MCF 10A (cell line): ENCODE measurements at places on chromosomes 2 and 18. TPM values are rescaled to one million over a fixed set of nuclear protein-coding genes. Genes with fewer than 3 reads are reported as not detected.

The ERICH2 gene
- total RNA-seq = 7.2 and 22.4 TPM in 2 replicates

DNA sequence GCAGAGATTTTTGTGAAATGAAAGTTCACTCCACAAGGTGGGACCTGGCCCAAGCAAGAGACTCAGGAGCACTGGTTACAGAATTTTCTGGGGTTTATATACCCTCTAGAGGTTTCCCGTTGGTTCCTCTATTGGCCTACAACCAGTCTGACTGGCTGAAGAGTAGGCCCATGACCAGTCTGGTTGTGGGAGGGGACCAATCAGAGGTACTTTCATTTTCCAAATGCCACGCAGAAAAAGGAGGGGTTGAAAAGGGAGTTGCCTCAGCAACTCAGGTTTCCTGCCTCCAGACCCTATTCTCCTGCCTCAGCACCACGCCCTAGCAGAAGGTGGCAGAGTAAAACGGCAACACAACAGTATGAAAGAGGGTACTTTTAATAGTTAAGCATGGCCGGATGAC, 98.4 kb downstream of the COLEC12 start:
- no peaks in the 10 kb centered on the region for H3K4me1 ChIP-seq
- H3K4me3 ChIP-seq = no peak overlapping the region
- H3K27ac ChIP-seq = no peak overlapping the region
- no peak for DNase-seq
- no peaks in the 10 kb centered on the region for H3K36me3 ChIP-seq

GRCh38 chr18:68604256-68604655, 110.7 kb downstream of the TMX3 start:
- H3K4me3 ChIP-seq = no peak overlapping the region
- no peaks in the 10 kb centered on the region for H3K4me1 ChIP-seq
- no peaks in the 10 kb centered on the region for H3K36me3 ChIP-seq
- H3K27ac ChIP-seq = no peak overlapping the region
- H3K27me3 ChIP-seq = no peaks in the 10 kb centered on the region

DNA sequence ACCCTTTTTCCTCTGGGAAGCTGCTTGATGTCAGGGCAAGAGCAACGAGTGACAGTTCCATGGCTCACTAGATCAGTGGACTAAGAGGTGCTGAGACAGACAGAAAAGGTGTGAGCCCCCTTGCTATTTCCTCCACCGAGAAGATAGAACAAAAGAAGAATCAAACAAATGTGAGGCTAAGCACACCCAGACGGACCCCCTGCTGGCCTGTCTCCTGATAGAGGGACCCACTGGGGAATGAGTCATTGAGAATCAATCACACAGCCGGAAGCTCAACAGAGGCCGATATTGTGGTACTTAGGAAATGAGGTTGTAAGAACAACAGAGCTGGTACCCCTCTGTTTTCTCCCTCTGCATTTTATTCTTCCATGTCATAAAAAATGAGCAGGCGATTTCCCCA, 89.8 kb upstream of the TEX51 start:
- peaks cover 55% of the 10 kb centered on the region for H3K27me3 ChIP-seq
- H3K27ac ChIP-seq = no peak overlapping the region
- no peak overlapping the region for H3K4me3 ChIP-seq
- no peak for DNase-seq
- no peaks in the 10 kb centered on the region for H3K4me1 ChIP-seq
- H3K36me3 ChIP-seq = no peaks in the 10 kb centered on the region

DNA sequence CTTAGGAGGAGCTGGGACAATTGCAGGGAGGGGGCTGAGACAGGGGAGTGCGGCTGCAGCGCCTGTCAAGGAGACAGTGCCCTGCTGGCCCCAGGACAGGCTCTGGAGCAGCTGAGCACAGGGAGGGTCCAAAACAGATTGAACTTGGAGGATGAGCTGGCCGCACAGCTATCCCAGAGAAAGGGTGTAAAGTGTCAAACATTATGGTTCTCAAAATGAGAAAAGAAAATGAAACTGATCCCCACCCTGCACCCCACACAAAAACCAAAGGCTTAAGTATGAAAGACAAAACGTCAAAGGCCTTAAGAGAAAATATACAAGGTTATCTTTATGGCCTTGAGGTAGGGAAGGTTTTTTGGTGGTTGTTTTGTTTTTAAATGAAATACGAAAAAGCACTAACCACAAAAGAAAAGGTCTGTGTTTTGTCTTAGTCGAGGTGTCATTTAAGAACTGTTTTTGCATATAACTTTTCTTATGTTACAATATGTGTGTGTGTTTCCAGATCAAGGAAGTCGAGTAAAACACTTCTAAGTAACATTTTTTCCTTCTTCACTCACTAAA, 111.8 kb downstream of the HDAC4 start:
- no peak overlapping the region for H3K27ac ChIP-seq
- H3K4me3 ChIP-seq = no peak overlapping the region
- H3K36me3 ChIP-seq = no peaks in the 10 kb centered on the region
- no peak for DNase-seq

GRCh38 chr18:51382081-51382480, 184.6 kb upstream of the MEX3C start:
- no peak overlapping the region for H3K27ac ChIP-seq
- H3K4me3 ChIP-seq = no peak overlapping the region
- no peaks in the 10 kb centered on the region for H3K36me3 ChIP-seq
- H3K27me3 ChIP-seq = no peaks in the 10 kb centered on the region

GRCh38 chr2:241561832-241562231, 3.3 kb downstream of the BOK start:
- no peaks in the 10 kb centered on the region for H3K36me3 ChIP-seq
- no peak overlapping the region for H3K27ac ChIP-seq
- H3K4me1 ChIP-seq = peaks cover 11% of the 10 kb centered on the region
- H3K27me3 ChIP-seq = no peaks in the 10 kb centered on the region

- no peak overlapping the region for H3K27ac ChIP-seq
- H3K4me1 ChIP-seq = no peaks in the 10 kb centered on the region
- H3K4me3 ChIP-seq = no peak overlapping the region
- H3K27me3 ChIP-seq = no peaks in the 10 kb centered on the region
- H3K36me3 ChIP-seq = no peaks in the 10 kb centered on the region
- DNase-seq = no peak
Measured at GRCh38 chr2:231526341-231527090, 3.7 kb downstream of the NMUR1 start.

DNA sequence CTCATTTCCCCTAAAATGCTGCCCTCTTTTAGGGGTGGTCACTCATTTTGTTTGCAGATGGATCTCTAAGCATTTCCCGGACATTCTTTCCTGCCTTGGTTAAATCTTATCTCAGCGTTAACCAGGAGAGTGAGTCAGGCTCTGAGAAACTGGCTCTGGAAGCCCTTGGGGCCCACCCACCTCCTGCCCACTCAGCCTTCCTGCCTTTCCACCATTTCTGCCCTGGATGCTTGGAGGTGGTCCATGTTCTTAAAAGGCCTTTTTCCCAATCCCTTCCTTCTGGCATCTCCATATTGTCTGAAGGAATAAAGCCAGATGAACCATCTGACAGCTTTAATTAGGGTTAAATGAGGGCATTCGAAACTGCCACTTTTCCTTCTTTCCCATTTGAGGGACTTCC, 9.5 kb downstream of the HK2 start:
- peak; percentile 28 for DNase-seq
- H3K4me3 ChIP-seq = peak overlapping the region; percentile 65
- H3K4me1 ChIP-seq = peaks cover 39% of the 10 kb centered on the region

DNA sequence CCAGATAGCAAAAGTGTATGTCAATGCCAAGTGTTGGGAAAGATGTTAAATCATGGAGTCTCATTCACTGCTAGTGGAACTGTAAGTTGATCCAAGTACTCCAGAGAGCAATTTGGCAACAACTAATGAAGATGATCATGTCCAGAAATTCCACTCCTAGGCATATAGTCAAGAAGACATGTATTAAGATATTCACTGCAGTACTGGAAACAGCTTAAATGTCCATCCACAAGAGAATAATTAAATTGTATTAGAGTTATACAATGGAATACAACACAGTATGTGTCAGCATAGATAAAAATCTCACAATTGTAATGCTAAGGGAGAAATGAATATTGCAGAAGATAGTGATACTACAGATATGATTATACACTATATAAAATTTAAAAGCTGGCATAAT, 15.2 kb upstream of the LBH start:
- H3K4me1 ChIP-seq = peaks cover 8% of the 10 kb centered on the region
- peak; percentile 55 for DNase-seq
- no peaks in the 10 kb centered on the region for H3K27me3 ChIP-seq
- no peak overlapping the region for H3K4me3 ChIP-seq
- no peak overlapping the region for H3K27ac ChIP-seq
